NCI-H510A (cell line): ENCODE measurements at places on chromosomes 2 and 18.

DNA sequence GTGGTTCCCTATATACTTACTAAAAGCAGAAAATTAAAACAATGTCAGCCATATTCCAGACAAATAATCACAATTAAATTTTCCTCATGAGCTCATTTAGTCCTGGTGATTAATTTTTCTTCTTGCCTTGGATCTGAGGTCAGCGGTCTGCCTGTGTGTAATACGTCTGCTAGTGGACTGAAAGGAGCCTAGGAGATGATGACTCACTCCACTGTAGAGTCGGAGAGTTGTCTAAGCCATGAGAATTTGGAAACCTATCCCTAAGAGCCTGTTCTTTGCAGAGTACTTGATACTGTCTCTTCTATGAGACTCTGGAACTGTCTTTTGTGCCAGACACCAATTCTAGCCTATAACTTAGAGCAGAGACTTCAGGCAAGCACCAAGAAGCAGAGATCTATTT is 94.2 kb upstream of the RAB27B start:
- no peak for DNase-seq

GRCh38 chr18:76493213-76494161 is 1.6 kb downstream of the ZNF516 start:
- DNase-seq = peak; percentile 60

GRCh38 chr2:170391018-170391417 is 213.1 kb downstream of the MYO3B start:
- no peak for DNase-seq

- DNase-seq = peak; percentile 76
Observed at GRCh38 chr2:26561918-26562810, 79.0 kb downstream of the CIB4 start.

GRCh38 chr18:73647391-73647790 is 500.2 kb downstream of the FBXO15 start:
- no peak for DNase-seq

GRCh38 chr2:68031043-68031442 is 31.8 kb downstream of the C1D start:
- no peak for DNase-seq

DNA sequence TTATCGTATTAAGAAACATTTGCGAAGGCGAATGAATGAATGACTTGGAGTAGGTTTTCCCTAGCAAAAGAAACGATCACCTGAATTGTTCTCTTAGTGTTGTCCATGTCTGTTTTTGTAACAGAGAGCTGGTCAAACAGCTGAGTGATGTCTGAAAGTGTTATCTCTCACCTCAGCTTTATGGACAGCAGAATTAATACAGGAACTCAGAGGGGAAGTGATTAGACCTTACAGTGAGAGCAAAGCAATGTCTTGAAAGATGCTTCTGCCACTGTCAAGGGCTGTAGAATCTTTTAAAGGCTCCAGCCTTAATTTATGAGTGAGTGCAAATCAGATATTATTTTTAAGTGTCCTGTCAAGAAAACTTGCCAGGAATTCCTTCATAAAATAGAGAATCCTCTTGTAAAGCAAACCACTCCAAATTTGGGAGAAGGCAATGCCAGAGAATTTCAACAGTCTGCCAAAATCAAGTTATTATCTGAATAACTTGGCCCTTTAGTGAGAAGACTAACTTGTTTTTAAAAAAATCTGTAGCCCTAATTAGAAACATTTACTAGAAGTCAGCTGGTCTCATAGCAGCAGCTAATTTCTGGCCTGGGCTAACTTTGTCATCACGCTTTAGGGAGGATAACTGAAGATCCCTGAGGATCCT is 60.7 kb downstream of the CDC42EP3 start:
- DNase-seq = no peak

DNA sequence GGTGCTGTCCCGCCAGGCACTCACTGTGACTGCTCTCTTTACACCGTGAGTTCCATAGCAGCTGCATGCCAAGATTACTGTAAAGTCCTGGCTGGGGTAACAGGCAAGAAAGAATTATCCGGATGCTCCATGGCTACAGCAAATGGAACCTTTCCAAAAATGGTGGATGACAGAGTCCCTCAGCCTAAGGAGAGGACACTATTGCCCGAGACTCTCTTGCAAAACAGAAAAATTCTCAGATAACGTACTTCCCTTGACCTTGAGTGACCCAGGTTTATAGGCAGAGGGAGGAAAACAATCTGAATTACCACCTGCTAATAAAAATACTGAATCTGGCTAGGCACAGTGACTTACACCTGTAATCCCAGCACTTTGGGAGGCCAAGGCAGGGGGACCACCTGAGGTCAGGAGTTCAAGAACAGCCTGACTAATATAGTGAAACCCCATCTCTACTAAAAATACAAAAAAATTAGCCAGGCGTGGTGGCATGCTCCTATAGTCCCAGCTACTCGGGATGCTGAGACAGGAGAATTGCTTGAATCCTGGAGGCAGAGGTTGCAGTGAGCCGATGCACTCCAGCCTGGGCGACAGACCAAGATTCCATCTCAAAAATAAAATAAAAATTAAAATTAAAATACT is 4.5 kb downstream of the CYS1 start:
- no peak for DNase-seq

- no peak for DNase-seq
Observed at GRCh38 chr2:179355881-179356280, 91.2 kb upstream of the SESTD1 start.

DNA sequence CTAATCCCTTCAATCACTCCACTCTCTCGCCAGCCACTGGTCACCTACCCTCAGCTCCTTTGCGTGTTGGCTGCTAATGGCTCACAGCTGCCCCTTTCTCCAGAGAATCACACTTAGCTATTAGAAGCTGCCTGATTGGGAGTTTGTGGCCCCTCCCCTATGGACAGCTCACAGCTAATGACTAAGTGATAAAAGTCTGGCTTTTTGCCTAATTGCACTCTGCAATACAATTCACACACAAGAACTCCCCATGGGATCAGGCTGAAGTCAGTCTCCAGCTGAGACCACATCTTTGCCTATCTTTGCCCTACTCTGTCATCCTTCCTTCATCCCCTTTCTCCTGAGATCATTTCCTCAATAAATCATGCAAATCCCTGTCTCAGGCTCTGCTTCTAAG is 701.9 kb upstream of the RAB6C start:
- DNase-seq = no peak
